MM.1S (cell line): ENCODE measurements at places on chromosomes 6 and 20.

GRCh38 chr20:60768216-60768615 is 483.8 kb upstream of the CDH4 start:
- no peaks in the 10 kb centered on the region for H3K27me3 ChIP-seq
- H3K4me1 ChIP-seq: peaks cover 1% of the 10 kb centered on the region; the same call in 1 of the 2 replicates
- H3K36me3 ChIP-seq: no peaks in the 10 kb centered on the region
- no peak for DNase-seq
- H3K27ac ChIP-seq: no peak overlapping the region
- H3K4me3 ChIP-seq: no peak overlapping the region

- no peak overlapping the region for H3K27ac ChIP-seq
- H3K27me3 ChIP-seq: no peaks in the 10 kb centered on the region
- H3K4me3 ChIP-seq: no peak overlapping the region
These were observed 13.8 kb upstream of the RNF8 start for GRCh38 chr6:37339741-37340638.

DNA sequence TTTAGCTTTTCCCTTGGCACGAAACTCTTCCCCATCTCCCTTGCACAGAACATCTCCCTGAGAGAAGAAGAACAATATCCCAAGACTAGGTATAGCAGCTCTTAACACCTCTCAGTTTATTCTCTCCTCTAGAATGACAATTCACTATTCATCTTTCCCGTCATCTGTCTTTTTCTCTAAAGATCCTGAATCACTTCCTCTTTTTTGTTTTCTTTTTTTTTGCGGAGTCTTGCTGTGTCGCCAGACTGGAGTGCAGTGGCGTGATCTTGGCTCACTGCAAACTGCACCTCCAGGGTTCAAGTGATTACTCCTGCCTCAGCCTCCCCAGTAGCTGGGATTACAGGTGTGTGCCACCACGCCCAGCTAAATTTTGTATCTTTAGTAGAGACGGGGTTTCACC is 574.4 kb upstream of the MAP3K7 start:
- H3K27me3 ChIP-seq: no peaks in the 10 kb centered on the region
- H3K27ac ChIP-seq: no peak overlapping the region

DNA sequence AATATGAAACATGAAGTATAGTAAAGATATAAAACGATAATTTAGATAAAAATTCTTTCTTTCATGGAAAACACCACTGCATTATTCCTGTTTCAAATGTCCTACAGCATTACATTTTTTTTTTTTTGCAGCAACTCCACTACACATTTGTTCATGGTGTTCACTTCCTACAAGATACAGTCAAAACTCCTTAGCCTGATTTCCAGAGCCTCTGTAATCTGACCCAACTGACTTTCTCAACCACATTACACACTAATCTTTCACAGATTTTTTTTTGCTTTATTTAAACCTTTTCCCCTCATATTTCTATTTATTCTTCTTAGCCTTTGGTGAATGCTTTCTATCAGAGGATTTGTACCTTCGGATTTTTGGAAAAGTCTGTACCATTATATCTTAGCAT is 176.5 kb upstream of the PDE7B start:
- H3K36me3 ChIP-seq: no peaks in the 10 kb centered on the region
- no peak for DNase-seq
- no peak overlapping the region for H3K27ac ChIP-seq
- H3K27me3 ChIP-seq: no peaks in the 10 kb centered on the region
- no peak overlapping the region for H3K4me3 ChIP-seq

- no peaks in the 10 kb centered on the region for H3K27me3 ChIP-seq
- no peak within 1 kb of the TSS for H3K27ac ChIP-seq
- H3K36me3 ChIP-seq: no peaks in the 10 kb centered on the region
- H3K4me1 ChIP-seq: no peaks in the 10 kb centered on the region
- peak; percentile 51 for DNase-seq
These were observed at the start of gene GNMT for GRCh38 chr6:42960243-42961019. Gene GNMT (plus strand): TSS chr6:42960754. CDS start chr6:42960768, 14 bp downstream.

DNA sequence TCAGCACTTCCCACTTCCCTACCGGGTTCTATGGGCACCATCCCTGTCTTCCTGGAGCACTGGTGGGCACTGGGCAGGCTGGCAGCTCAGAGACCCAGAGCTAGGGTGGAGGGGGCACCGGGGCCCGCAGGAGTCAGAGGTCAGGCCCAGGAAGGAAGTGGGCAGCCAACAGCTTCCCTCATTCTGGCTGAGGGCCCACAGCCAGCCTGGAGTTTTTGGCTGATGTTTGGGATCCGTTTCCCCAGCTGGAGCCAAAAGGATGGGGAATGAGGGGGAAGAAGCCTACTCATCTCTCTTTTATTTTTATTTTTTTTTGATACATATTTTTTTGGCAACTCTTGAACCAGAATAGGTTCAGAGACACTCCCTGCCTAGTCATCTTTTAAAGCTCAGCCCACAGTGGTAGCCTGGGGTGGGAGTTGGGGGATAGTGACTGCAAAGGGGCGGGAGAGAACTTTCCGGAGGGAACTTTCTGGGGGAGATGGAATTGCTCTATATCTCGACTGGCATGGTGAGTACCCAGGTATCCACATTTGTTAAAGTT is 54.2 kb upstream of the MLN start:
- H3K4me3 ChIP-seq: no peak overlapping the region
- H3K4me1 ChIP-seq: peaks cover 54% of the 10 kb centered on the region
- no peak for DNase-seq
- no peak overlapping the region for H3K27ac ChIP-seq

- no peak for DNase-seq
- H3K4me3 ChIP-seq: no peak overlapping the region
- no peaks in the 10 kb centered on the region for H3K36me3 ChIP-seq
- no peaks in the 10 kb centered on the region for H3K4me1 ChIP-seq
These were observed 62.9 kb downstream of the QRSL1 start for GRCh38 chr6:106692112-106692818.

- no peak overlapping the region for H3K4me3 ChIP-seq
- no peak for DNase-seq
- no peaks in the 10 kb centered on the region for H3K27me3 ChIP-seq
- peaks cover 7% of the 10 kb centered on the region; the same call in 1 of the 2 replicates for H3K4me1 ChIP-seq
- H3K36me3 ChIP-seq: no peaks in the 10 kb centered on the region
- H3K27ac ChIP-seq: no peak overlapping the region
These were observed 95.4 kb downstream of the SLC22A23 start for GRCh38 chr6:3361312-3362037.

DNA sequence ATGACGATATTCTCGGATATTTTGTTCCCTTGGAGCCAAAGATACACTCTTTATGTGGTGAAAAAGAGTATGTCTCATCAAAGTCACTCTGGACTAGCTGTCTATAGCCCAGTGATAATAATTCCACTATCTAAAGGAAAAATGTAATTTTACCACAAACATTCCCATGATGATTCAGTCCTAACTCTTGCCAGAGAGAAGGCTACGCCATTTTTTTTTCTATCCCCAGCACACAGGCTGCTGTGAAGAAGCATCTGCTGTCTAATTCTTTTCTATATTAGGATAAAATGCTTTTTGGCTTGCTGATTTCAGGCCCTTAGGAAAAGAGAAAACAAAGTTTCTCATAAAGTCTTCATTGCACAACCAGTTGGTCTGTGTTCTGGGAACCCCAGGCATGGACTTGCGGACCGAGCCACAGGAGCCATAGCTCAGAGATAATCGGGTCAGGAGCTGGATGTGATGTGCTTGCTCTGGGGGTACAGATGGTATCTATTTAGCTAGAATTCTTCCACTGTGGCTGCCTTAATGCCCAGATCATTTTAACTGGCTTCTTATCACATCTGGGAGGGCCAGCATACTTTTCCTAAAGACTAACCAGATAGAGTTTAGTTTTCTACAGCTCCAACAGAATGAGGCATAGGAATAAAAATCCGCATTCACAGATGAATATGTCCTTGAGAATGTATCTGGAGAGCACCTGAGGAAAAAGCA is 683.7 kb upstream of the ID4 start:
- no peak for DNase-seq
- no peak overlapping the region for H3K27ac ChIP-seq
- H3K4me1 ChIP-seq: no peaks in the 10 kb centered on the region
- H3K36me3 ChIP-seq: no peaks in the 10 kb centered on the region
- H3K4me3 ChIP-seq: no peak overlapping the region

DNA sequence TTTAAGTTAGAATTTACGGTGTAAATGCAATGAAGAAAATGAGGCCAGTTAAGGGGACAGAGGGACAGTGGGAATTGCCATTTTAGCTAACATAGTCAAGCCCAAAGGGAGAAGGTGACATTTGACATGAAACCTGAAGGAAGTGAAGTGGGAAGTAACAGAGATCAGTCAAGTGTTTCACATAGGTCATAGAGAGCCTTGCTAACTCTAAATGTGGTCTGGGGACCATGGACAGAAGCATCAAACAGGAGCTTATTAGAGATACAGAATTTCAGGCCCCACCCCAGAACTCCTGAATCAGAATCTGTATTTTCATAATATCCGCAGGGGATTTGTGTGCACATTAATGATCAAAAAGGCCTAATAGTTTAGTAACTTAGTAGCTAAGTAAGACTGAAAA is 393.7 kb downstream of the FRK start:
- no peak overlapping the region for H3K4me3 ChIP-seq
- no peaks in the 10 kb centered on the region for H3K4me1 ChIP-seq
- no peak for DNase-seq
- no peak overlapping the region for H3K27ac ChIP-seq
